ENCODE measurements at places on chromosomes 6 and 20.

- DNase-seq: no peak
These were observed 43.7 kb downstream of the JAG1 start for GRCh38 chr20:10629946-10630650.

- DNase-seq: no peak
These were observed 21.0 kb downstream of the ULBP1 start for GRCh38 chr6:149984773-149985172.

- DNase-seq: no peak
These were observed 122.6 kb upstream of the MAP3K7 start for GRCh38 chr6:90709431-90709996.

- peak; percentile 57 for DNase-seq
These were observed 52.7 kb downstream of the KDM1B start for GRCh38 chr6:18207949-18208348.

GRCh38 chr20:10447028-10447427 is 11.9 kb downstream of the SLX4IP start:
- no peak for DNase-seq

GRCh38 chr20:20548527-20549266 is 163.7 kb downstream of the RALGAPA2 start:
- peak; percentile 84 for DNase-seq

DNA sequence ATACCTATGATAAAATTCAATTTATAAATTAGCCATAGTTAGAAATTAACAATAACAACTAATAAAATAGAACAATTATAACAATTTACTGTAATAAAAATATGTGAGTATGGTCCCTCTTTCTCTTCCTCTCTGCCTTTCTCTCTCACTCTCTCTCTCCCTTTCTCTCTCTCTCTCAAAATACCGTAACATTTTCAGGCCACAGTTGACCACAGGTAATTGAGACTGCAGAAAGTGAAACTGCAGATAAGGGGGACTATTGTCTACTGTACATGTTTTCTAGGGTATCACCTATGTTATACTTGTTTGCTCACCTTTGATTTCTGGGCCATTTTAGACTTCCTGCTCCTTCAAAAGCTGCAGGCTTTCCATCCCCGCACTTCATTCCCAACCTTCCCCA is 46.8 kb downstream of the LY86 start:
- no peak for DNase-seq

GRCh38 chr20:20535051-20535450 is 167.1 kb downstream of the INSM1 start:
- DNase-seq: no peak

GRCh38 chr20:38167851-38168760 is 3.0 kb upstream of the TGM2 start:
- DNase-seq: no peak

GRCh38 chr6:13729891-13730290 is 18.3 kb upstream of the RANBP9 start:
- no peak for DNase-seq

DNA sequence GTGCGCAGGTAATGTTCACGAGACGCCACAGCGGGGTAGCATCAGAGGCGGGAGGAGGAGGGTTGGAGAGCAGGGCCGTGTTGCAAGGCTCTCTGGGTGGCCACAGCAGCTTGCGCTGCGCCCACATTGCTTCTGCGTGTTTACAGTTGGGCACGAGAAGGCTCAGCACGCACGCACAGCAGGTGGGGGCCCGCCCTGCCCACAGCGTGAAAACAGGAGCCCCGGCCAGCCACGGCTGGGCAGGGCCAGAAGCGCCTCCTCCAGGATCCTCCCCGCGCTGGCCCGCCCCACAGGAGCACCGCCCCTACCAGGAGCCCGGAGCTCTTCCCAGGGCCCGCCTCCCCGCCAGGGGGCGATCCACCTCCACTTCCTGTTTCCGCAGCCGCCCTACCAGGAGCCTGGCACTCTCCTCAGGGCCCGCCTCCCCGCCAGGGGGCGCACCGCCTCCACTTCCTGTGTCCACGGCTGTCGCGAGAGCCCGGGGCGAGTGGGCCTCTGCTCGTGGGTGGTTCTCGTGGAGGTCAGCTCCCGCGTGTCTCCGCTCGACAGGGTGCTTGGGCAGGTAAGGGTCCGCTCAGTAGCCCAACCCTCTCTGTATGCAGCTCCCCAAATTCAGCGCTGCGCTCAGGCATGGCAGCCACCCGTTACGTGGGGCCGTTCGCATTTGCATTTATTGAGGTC is at the start of gene FAM50B:
FAM50B (plus strand) TSS at position 449 of the 681 bp plus-strand sequence. CDS start 439 bp downstream, outside the sequence.
- DNase-seq: no peak

GRCh38 chr20:152131-152530 is 5.1 kb upstream of the DEFB127 start:
- no peak for DNase-seq

- DNase-seq: peak; percentile 58
These were observed 8.1 kb downstream of the SYNJ2 start for GRCh38 chr6:157989541-157990289.

- no peak for DNase-seq
These were observed 350.7 kb downstream of the LAMA2 start for GRCh38 chr6:129233458-129234134.

DNA sequence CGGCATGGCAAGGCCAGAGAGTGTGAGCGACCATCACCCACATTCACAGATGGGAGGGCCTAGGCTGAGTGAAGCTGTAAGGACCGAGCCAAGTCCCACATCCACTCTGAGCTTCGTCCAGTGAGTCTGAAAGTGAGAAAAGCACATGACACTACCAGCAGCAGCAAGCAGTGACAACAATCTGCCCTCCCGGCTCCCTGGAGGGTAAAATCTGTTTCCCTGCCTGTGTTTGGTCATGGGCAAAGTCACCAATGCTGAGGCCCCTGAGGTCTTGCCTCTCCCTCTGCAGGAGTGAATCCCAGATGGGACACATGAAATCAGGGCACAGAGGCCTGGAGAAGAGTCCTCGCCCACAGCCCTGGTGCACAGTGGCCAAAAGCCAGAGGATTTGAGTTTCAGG is 6.4 kb upstream of the CST7 start:
- DNase-seq: no peak

DNA sequence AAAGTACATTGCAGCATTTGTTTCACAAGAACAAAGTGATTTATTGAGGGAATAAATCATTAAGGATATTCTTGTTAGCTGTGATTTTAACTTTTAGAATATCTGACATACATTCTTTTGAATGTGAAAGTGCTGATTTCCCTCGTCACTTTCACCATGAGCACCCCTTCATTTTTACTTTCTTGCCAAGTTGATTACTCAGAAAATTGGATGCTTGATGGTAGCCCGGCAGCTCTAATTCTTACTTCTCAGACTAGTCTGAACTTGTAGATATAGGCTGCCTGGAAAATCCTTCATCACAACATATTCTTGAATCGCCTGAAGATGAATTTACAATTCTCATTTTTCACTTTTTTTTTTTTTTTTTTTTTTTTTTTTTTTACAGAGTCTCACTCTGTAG is 147.1 kb upstream of the SMLR1 start:
- no peak for DNase-seq

GRCh38 chr6:7805850-7806214 is 79.9 kb downstream of the BMP6 start:
- no peak for DNase-seq

GRCh38 chr6:25962149-25963127 is at the start of gene TRIM38:
TSS of gene TRIM38 (plus strand) at chr6:25962802. CDS start at chr6:25966523, 3,721 bp downstream.
- peak; percentile 52 for DNase-seq

Data from DMS153 (cell line).